ENCODE measurements at places on chromosomes 13 and 19.

DNA sequence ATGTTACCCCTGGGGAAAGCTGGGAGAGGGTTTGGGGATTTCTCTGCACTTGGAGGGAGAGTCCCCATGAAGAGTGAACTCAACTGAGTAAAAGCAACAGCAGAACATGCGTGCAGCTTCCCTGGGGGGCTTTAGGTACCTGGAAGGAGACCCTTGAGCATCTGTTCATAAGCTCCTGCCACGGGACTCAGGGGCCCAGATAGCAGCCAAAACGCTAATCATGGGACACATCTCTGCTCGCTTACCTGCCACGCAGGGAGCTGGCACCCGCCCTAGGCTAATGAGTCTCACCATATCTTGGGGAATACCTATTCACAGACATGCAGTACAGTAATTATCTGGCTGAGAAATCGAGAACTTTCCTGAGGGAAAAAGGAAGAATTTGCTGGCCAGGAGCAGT is 33.9 kb downstream of the PDCD5 start:
- DNase-seq: no peak

GRCh38 chr13:25707726-25708125 is 336.0 kb downstream of the ATP8A2 start:
- peak; percentile 67 for DNase-seq

- no peak for DNase-seq
These were observed 20.2 kb downstream of the PAF1 start for GRCh38 chr19:39370735-39371134.

- no peak for DNase-seq
These were observed 1.6 kb downstream of the DCLK1 start for GRCh38 chr13:36129539-36129938.

GRCh38 chr13:47598340-47598911 is 402.6 kb downstream of the SUCLA2 start:
- DNase-seq: no peak

DNA sequence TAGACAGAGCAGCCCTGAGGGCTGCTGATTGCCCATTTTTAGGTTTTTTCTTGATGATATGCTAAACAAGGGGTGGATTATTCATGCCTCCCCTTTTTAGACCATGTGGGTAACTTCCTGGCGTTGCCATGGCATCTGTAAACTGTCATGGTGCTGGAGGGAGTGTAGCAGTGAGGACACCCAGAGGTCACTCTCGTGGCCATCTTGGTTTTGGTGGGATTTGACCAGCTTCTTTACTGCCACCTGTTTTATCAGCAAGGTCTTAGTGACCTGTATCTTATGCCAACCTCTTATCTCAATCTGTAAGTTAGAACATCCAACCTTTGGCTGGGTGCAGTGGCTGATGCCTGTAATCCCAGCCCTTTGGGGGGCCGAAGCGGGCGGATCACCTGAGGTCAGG is 148.0 kb downstream of the PTPRS start:
- DNase-seq: no peak

DNA sequence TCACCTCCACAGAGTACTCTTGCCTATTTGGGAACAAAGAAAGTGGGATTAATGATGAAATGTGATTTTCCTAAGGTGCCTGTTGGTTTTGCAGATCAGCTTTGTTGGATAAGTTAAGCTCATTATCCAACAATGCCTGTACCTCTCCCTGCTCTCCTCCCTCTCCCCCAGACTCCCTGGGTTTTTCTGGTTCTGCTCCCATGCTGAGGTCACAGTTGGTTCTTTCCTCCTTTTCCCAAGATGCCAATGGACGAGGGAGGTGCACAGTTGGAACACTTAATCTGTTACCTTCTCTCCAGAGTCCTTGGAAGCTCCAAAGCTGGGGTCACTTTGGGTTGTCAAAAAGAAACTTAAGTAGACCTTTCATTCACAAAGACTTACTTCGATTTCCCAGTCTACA is 1.6 kb downstream of the OXGR1 start:
- DNase-seq: no peak

GRCh38 chr13:26390203-26390602 is 136.3 kb downstream of the CDK8 start:
- DNase-seq: no peak

DNA sequence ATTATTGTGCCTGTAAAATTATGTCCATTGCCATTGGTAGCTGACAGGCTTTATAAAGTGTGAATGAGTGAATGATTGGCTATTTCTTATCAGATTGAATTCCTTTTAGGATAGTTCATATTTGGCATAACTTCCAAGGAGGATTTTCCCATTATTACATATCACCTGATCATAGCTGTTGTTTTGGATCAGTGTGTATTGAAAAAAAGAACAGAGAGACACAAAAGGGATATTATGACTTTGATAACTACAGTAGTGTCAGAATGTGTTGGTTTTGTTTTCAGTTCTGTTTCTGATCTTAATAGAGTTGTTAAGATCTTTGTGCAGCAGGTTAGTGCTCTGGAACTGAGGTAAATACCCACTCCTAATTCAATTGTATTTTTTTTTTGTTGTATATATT is 103.8 kb downstream of the LRCH1 start:
- DNase-seq: no peak

GRCh38 chr13:75647126-75647784 is 11.1 kb downstream of the LMO7 start:
- no peak for DNase-seq
